ENCODE measurements at places on chromosomes 5 and 9.

- DNase-seq: no peak
Observed at GRCh38 chr5:67581203-67581602, 384.6 kb upstream of the CD180 start.

GRCh38 chr5:143063175-143063970 lies 293.2 kb downstream of the ARHGAP26 start:
- DNase-seq: no peak

GRCh38 chr5:9924614-9925013 lies 294.5 kb upstream of the TAS2R1 start:
- DNase-seq: no peak

- no peak for DNase-seq
Observed at GRCh38 chr5:135880278-135880677, 15.4 kb downstream of the IL9 start.

DNA sequence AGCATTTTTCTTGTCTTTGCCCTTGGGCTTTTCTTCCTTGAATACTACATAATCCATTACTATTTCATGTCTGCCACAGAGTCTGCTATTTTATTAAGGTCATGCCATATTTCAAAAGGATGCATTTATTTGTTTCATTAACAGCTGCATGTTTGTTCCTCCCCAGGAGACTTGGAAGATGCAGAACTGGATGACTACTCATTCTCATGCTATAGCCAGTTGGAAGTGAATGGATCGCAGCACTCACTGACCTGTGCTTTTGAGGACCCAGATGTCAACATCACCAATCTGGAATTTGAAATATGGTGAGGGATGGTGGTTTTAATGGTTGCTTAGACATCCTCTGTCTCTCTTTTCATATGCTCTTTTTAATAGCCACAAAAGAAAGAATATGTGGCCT lies 4.0 kb downstream of the IL7R start:
- DNase-seq: no peak

DNA sequence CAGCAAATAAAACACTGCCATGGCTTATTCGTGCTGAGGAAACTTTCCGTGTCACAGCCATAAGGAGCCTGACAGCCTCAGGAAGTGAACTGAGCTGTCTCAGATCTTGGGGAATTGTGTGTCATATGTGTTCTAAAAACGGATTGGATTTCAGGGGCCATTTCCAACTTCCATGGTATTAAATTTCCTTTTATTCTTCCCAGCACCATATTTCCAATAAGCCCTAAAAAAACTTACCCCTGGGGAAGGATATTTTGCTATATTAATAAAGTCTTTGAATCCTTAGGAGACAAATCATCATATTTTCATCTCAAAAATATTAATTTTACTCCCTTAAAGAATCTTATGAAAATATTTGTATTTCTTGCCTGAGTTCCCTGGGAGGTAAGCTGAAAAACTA lies 93.9 kb downstream of the LHFPL2 start:
- DNase-seq: no peak

DNA sequence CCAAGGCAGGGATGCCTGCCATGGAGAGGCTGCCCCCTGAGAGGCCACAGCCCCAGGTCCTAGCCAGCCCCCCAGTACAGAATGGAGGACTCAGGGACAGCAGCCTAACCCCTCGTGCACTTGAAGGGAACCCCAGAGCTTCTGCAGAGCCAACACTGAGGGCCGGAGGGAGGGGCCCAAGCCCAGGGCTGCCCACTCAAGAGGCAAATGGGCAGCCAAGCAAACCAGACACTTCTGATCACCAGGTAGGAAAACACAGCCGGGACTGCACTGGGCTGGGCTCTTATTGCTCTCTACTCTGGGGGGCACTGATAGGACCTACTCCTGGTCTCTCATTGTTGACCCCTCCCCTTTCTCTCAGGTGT lies 3.2 kb downstream of the RELL2 start:
- DNase-seq: no peak

DNA sequence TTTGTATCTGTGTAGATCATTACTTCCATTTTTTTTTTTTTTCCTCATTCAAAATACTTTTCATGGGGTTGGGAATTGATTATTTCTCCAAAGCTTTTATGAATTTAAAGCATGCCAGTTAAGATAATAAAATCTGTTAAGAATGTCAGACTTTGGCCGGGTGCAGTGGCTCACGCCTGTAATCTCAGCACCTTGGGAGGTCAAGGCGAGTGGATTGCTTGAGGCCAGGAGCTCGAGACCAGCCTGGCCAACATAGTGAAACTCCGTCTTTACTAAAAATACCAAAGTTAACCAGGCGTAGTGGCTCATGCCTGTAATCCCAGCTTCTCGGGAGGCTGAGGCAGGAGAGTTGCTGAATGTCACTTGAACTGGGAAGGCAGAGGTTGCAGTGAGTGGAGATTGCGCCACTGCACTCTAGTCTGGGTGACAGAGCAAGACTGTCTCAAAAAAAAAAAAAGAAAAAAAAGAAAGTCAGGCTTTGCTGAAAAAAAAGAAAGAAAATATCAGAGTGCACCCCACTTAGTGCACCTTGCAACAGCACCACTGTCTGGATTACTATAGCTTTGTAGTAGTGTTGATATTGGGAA lies 18.5 kb downstream of the TBC1D2 start:
- no peak for DNase-seq

DNA sequence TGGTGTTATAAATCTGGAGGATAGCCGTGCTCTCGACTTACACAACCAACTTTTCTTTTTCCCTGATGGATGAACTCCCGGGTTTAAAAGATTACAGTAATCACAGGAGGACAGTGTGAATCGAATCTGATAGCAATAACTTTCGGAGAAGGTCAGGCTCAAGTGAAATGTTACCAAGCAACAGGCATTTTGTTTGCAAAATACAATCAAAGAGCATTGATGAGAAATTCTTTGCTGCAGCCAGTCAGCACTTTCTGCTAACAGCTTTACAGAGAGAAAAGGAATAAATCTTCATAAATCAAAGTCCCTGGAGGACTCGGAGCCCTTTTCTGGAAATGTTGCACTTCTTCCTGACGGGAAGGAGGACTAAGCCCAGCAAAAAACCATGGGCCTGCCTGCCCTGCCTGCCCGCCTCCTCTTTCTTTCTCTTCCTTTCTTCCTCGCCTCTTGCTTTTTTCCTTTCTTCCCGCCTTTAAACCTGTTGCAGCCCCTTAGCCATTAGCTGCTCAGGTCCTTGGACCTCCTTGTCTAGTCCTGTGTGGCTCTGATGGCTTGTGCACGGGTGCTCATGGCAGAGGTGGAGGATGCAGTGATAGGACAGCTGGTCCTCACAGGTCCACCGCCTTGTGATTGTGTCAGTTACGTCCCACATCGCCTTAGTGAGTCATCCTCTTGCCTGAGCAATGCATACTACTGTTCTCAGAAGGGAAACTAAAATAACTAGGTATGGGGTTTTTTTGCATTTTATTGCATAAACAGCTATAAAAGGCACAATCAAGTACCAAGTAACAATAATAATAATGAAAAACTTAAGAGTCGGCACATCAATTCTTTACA lies 6.2 kb downstream of the DMRT3 start:
- no peak for DNase-seq

DNA sequence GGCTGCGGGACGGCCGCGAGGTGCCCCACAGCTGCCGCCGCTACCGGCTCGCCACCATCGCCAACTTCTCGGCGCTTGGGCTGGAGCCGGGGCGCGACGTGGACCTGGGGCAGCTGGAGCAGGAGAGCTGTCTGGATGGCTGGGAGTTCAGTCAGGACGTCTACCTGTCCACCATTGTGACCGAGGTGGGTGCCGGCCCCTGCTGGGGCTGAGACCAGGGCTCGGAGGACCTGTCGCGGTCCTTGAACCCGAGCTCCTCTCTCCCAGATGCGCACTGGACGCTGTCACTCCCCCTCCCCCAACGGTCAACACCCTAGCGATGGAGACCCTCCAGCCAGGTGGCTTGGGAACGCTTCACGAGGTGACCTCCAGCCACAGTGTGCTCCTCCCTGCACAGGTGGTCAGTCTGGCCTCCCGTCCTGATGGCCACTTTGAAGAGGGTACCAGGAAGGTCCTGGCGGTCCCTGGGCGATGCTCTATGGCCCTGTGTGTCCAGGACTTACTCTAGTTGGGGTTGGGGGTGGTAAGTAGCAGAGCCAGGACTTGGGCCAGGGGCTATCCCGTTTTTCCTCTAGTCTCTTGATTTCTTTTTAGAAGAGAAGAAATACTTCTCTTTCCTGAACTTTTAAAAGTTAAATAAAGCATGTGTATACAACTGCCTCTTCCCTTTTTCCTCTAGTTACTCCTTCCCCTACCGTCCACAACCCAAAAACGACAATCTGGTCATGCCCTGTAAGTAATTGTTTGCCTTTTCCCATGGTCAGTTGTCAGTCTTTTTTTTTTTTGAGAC lies 866 bp downstream of the SLC22A5 start:
- no peak for DNase-seq

DNA sequence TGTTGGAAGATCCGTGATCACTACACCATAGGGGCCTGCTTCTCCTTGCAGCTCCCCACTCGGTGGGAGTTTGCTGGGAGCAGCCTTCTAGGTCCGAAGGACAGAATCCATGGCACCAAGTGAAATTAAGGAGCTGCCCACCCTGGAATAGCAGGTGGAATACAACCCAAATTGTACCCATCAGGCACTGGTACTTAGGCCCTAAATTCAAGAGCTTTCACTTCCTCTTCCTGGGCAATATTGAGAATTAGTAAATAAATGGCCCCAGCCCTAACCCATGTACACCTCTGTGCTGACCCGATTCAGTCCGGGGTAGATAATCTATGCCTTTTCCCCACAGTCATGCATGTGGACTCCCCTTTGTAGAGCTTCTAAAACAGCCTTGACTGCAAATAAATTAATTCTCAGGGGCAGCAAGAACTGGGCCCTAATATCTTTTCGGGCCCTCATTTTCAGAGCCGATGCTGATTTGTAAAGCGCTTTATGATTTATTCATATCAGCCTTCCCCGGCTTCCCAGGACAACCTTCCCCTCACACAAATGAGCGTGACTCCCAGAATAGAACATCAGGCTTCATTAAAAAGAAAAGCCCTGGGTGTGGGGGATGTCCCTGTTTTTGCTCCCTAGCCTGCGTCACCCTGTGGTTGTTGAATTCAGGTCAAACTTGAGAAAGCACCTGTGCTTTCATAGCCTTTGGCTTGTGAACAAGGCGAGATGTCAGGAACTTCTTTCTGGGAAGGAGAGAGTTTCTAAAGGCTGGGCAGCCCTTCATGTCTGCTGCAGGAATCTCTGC lies 126.1 kb upstream of the TBC1D2 start:
- no peak for DNase-seq

GRCh38 chr9:7974335-7974960 lies 174.9 kb upstream of the DMAC1 start:
- DNase-seq: no peak

DNA sequence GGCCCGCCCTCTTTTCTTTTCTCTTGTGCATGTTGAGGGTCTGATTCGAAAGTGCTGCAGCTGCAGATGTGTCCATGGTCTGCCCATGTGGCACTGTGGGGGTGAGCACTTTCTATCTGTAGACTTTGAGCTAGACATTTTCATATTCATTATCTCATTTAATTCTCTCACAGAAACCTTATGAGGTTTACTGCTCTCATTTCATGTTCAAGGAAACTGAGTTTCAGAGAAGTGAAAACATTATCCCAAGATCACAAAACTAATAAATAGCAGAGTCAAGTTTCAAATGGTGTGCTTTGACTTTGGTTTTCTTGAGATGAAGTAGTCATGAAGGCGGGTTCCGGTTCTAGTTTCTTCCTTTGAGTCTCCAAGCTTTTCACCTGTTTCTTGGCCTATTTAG lies 536.5 kb upstream of the ZNF462 start:
- DNase-seq: no peak

GRCh38 chr5:79512471-79513307 lies 1.2 kb downstream of the HOMER1 start:
- no peak for DNase-seq

- no peak for DNase-seq
Observed at GRCh38 chr5:359301-359897, 37.9 kb downstream of the AHRR start.

DNA sequence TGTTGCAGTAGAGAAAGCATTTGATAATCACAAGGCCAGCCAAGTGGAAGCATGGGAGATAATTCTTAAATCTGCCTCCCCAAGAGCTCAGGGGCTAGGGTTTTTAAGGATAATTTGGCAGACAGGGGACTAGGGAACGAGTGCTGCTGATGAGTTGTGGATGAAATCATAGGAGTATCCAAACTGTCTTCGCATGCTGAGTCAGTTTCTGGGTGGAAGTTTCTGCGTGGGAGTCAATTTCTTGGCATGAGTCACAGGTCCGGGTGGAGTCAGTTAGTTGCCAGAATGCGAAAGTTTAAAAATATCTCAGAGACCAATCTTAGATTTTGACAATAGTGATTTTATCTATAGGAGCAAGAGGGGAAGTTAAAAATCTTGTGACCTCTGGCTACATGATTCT lies 112.6 kb downstream of the TMC1 start:
- no peak for DNase-seq

GRCh38 chr5:14913096-14913495 lies 41.5 kb upstream of the ANKH start:
- no peak for DNase-seq

DNA sequence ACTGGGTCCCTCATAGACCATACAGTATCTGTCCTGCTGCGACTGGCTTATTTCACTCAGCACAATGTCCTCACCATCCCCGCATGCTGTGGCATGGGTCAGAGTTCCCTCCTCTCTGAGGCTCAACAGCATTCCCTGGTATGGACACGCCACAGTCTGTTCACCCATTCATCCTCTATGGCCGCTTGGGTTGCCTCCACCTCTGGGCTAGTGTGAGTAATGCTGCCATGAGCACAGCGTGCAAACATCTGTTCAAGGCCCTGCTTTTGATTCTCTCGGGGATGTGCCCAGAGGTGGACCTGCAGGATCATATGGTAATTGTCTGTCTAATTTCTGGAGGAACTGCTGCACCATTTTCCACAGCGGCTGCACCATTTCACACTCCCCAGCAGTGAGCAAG lies 5.5 kb upstream of the FBP2 start:
- DNase-seq: no peak

GRCh38 chr9:27483576-27483975 lies 40.5 kb upstream of the IFNK start:
- no peak for DNase-seq

DNA sequence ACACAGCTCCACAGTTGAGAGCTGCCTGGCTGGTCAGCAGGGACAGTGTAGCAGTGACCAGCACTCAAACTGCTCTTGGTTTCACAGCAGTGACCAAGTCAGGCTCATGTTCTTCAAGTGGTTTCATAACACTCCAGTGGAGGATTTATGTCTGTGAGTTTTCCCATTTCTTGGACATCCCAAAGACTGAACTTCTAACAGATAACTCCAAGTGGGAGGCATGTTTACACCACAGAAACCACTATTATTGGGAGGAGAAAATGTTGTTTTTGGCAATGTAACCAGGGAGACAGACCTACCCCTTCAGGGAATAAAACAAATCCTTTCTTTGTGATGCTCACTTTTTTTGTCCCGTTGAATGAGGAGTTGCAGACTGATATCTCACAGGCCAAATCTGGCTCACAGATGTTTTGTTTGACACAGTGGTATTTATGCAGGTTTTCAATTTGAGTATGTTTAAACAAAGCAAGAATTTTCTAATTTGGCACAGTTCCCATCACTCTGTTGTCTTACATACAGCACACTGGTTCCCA lies 141.5 kb downstream of the RMI1 start:
- DNase-seq: no peak

DNA sequence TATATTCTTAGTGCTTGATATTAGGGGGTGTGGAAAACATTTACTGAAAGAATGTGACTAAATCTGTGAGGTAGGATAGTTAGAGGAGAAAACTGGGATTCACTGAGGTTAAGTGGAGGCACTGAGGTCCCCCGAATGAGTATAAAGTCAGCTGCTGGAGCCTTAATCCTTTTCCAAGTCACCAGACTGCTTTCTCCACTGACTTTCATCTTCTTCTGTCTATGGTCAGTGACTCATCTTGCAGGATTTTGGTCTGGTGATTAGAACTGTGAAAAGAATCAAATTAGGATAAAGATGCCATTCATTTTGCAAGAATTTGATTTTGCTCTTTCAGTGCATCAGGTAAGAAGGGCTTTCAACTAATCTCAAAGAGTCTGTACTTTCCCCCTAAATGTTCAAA lies 89.3 kb upstream of the ALDH1A1 start:
- no peak for DNase-seq
